Mesendoderm (in vitro differentiated cells): ENCODE measurements at places on chromosomes 11 and 22.
A peak's percentile ranks its signal among the peaks of the same experiment; 100 is the strongest.

DNA sequence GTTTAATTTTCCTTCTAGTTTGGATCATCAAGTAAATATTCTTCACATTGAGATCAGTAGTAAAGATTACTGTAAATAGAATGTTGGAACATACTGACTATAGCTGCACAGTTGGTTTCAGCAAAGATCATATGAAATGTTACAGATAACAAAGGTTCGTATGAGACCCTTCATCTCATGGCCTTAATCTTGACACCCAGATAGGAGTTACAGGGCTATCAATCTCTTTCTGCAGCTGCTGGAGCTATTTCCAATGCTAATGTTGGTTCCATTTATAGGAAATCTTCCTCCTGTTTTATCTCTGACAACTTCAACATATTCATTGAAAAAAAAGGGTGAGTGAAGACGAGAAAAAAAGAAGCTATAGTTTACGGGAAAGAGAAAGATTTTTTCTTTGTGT lies 495.6 kb downstream of the JRKL start:
- DNase-seq = no peak

DNA sequence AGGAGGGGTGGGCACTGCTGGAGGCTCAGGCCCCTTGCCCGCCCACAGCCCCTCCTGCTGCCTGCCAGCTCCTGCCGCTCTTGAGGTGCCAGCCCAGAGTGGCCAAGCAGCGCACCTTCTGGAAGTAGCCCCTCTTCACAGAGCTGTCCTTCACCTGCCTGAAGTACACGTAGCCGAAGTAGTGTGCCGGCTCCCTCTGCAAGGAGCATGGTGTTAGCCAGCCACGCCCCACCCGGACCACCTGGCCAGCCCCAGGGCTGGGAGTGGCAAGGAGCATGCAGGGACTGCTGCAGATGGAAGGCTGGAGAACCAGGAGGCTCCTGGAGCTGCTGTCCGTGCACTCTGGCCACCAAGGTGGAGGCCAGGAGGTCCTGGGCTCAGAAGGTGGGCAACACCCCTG lies 9.6 kb downstream of the DENND6B start:
- DNase-seq = no peak

DNA sequence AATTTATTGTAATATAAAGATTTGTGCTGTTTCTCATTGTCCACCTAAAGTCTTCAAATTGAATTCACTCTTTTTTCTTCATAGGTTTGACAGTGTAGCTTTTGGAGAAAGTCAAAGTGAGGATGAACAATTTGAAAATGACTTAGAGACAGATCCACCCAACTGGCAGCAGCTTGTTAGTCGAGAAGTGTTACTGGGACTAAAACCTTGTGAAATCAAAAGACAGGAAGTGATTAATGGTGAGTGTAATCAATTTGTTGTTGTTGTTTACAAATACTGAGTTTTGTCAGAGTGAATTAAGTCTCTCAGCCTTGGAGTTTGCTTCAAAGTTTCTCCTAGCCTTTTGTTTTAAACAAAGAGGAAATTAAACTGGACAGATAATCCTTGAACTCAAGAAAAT lies 53.6 kb upstream of the GRIK4 start:
- no peak for DNase-seq

DNA sequence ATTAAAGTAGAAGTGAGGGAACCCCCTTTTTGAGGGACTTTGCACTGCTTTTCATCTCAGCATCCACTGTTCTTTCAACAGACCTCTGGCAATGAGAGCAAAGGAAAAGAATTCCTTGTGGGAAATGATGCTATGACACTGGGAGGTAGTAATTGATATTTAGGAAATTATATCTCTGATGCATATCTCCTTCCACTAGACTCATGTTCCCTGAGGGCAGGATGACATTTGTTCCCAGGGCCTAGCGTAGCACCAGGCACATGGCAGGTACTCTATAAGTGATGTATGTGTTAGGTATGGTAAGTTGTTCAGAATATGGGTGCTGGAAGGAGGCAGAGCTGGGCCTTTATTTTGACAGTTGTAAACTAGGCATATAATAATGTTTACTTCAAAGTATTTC lies 142.9 kb downstream of the CCDC81 start:
- no peak for DNase-seq

- peak; percentile 62 for DNase-seq
Observed at GRCh38 chr11:124538019-124538418, 5.4 kb downstream of the OR8B12 start.

GRCh38 chr11:70463478-70464255 lies 65.3 kb downstream of the CTTN start:
- no peak for DNase-seq

GRCh38 chr11:8231979-8232378 lies 31.7 kb downstream of the LMO1 start:
- DNase-seq = no peak

DNA sequence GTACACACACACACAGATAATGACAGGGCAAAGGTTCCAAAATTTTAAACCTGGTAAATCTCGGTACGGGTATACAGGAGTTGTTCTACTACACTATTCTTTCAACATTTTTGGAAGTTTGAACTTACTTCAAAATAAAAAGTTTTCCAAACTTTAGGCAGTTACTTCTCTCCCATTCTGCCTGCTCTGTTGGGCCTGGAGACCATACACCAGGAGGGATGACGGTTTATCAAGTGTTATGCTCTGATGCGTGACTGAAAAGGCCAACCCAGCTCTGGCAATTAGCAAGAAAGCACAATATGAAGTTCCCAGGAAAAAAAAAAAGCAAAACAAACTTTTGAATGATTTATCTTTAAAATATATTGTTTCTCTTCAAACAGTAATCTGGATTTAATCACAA lies 969 bp downstream of the SERPIND1 start:
- no peak for DNase-seq

DNA sequence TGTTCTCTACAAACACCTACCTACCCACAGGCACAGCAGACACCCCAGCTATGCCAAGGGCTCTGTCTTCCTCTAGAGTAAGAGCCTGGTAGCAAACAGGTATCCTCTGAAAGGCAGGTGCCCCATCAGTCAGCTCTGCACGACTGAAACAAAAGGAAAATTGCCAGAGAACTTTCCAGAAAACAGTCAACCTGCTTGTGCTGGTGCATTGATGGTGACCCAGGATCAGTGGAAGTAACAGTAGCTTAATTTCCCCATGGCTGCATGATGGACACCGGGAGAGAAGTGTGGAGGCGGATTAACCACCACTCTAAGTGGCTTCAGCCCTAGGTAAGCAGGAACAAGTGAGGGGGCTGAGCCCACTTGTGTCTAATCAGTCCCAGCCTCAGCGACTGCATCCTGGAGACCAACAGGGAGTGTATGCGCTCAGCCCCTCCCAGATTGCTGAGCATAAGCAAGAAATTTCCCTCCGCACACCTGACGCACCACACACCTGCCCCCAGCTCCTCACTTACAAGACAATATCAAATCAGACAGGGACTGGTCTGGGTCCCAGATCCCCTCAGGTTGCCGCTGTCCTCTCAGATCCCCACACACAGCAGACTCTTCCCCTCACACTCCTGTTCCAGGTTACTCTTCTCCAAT lies 70.7 kb upstream of the IGLL5 start:
- no peak for DNase-seq

- peak; percentile 26 for DNase-seq
Observed at GRCh38 chr11:92735039-92735438, 234.4 kb upstream of the MTNR1B start.

DNA sequence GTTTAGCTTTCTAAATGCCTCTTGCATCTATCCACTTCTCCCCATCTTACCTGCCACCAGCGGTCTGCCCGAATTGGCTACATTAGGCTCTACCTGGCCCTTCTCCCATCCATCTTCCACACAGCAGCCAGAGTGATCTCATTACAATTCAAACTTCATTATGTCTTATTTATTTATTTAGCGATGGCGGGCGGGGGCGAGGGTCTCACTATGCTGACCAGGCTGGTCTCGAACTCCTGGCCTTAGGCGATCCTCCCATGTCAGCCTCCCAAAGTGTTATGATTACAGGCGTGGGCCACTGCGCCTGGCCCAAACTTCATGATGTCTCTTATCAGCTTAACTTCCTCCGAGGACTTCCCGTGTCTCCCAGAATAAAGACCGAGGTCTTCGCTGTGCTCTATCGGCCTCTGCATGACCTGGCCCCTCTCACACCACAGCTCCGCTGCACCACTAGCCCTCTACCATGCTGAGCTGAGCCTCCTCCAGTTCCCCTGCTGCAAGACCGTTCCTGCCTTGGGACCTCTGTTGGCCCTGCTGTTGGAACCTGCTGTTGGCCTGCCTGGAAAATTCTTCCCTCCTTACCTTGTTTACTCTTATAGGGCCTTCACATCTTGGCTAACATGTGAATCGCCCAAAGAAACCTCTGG lies 870 bp upstream of the CTTN start:
- peak; percentile 74 for DNase-seq

DNA sequence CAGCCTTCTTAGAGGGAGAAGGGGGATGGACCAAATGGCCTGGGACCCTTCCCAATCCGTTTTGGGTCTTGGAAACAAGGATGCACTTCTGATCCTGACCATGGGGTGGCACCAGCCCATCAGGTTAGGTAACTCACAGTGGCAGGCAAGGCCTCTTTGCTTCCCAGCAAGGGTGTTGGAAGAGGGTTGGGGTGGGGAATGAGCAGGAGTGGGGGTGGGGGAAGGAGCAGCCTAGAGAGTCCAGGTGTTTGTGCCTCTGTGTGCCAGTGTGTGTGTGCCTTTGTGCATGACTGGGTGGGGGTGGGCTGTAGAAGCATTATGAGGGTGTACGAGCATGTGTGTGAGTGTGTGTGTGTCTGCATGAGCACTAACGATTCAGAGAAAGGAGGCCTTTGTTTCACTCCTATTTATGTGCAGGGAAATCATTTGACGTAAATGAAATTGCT lies 213.1 kb downstream of the INSC start:
- peak; percentile 90 for DNase-seq
